ENCODE measurements at places on chromosomes 6 and 20. TPM values are rescaled to one million over a fixed set of nuclear protein-coding genes. Genes with fewer than 3 reads are reported as not detected.

The TUBB2B gene
- total RNA-seq: 6.7 TPM

The IPCEF1 gene
- total RNA-seq: 2.3 TPM

The SLC22A16 gene
- total RNA-seq: not detected

The WFDC5 gene
- total RNA-seq: not detected

The ADGB gene
- total RNA-seq: not detected

The CGA gene
- total RNA-seq: not detected

The PPP1R16B gene
- 247 TPM for total RNA-seq

The TREML4 gene
- not detected for total RNA-seq

The DCDC2 gene
- total RNA-seq: 1.0 TPM

The PROCR gene
- total RNA-seq: 124 TPM

The RHAG gene
- not detected for total RNA-seq

The NKX2-2 gene
- not detected for total RNA-seq

The ARMH2 gene
- not detected for total RNA-seq

The AVP gene
- total RNA-seq: not detected

The SLCO4A1 gene
- total RNA-seq: 3.7 TPM

The FARS2 gene
- total RNA-seq: 36.6 TPM

The SGK2 gene
- 0.34 TPM for total RNA-seq

The SPO11 gene
- not detected for total RNA-seq
